ENCODE measurements at places on chromosomes 5 and 9.

DNA sequence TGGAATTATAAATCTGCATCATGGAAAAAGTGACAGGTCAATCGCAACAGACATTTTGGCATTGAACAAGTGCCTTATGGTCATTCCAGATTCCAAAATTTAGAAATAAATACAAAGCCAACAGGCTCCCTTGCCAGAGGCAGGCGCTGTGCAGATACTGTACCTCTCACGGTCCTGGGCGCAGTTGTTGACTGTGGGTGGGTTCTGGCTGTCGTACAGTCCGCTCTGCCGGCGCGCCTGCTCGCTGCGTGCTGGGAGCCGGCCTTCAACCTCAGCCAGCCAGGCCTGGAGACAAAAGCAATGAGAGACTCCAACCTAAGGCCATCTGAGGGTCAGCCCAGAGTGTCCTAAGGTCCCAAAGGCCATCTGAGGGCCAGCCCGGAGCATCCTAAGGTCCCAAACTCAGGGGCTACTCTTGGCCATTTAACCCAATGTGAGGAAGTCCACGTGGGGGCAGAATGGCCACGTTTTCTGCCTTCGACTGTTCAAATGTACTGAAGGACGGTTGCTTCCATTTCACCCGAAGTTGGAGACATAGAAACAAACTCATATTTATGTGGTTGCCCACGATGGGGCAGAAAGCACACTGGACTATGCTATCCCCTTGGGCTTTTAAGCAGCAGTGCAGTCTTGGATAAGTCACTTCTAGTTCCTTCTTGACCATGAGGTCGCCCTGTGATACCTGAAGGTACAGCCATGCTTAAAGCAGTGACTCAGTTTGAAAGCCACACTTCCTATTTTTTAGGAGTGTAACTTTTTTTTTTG lies 65.2 kb downstream of the USP20 start:
- DNase-seq = no peak

DNA sequence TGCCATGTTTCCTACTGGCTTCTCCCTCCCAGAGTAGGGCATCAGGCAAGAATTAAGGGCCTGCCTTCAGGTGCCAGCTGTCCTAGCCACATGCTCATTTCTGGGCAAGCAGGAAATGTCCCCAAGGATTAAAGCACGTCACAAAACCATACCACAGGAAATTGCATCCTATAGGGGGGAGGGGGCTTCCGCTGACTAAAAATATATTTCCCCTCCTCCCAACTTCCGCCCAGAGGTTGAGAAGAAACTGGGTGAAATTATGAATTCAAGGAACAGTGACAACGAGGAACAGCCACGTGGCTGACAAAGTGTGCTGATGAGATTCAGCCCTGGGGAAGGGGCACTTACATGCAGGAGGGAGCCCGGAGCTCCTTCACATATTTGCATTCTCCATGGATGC lies 4.1 kb downstream of the HBEGF start:
- no peak for DNase-seq

DNA sequence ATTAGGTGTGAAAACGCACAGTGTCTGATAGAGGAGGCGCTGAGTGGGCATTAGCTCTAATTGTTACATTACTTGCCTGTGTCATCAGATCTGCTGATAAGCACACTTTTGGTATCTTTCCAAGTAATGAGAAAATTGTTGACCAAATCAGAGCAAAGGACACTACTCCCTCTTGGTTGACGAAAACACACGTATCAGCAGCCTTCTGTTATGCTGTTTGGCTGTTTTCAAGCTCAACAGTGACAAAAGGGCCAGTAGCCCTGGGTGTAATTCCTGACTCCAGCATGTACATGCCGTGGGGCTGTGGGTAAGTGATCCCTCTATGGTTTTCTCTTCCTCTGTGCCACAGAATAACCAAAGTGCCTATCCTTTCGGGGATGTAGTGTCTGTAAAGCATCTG lies 151.4 kb downstream of the AUH start:
- DNase-seq = no peak

DNA sequence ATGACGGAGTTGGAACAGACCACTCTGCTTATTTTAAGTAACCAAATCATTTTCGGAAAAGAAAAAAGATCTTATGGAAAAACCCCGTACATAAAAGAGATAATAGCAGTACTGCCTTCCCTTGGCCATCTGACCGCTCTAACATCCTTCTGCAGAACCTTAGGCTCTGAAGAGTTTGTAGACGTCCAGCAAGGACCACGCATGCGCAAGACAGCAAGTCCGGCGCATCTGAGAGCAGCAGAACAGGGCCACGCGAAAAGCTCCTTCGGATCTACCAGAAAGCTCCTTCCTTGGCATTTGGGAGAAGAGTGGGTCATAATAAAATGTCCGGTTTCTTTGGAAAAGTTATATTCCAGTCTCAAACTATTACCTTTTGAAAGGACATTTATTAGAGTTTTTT lies 26.8 kb downstream of the PAX5 start:
- no peak for DNase-seq

GRCh38 chr9:108224716-108225115 lies 631.1 kb downstream of the ACTL7B start:
- DNase-seq = no peak

- DNase-seq = no peak
Observed at GRCh38 chr5:80615266-80615914, 39.1 kb upstream of the MSH3 start.

- no peak for DNase-seq
Observed at GRCh38 chr5:84602371-84602771, 217.7 kb upstream of the EDIL3 start.

DNA sequence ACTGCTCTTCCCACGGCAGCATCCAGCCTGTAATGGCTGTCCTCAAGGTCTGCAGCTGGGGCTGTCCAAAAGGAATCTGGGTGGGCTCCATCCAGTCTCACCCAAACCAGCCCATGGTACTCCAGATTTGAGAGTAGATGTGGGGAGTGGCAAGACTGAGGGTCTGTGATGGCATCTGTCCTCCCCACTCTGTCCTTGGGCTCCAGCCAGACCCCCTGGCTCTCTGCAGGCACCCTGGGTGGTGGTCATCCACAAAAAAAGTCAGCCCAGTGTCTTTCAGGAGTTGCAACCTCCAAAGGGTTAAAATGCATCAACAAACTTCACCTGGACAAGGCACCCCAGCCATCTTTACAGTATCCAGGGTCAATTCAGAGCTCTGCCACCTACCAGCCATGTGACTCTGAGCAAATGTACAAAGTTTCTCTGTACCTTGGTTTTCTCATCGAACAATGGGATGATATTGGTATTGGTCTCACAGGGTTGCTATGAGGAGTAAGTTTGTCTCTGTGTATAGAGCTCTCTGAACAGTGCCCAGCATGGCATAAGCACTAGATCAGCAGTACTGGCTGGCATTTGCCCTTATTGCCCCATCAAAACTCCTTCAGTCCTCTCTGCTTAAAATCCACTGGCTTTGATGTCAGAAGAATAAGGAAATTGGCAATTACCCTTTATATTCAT lies 7.3 kb upstream of the S1PR3 start:
- DNase-seq = no peak

GRCh38 chr9:82183181-82183860 lies 194.7 kb downstream of the SPATA31D1 start:
- no peak for DNase-seq

- DNase-seq = no peak
Observed at GRCh38 chr9:82367016-82367415, 378.4 kb downstream of the SPATA31D1 start.

DNA sequence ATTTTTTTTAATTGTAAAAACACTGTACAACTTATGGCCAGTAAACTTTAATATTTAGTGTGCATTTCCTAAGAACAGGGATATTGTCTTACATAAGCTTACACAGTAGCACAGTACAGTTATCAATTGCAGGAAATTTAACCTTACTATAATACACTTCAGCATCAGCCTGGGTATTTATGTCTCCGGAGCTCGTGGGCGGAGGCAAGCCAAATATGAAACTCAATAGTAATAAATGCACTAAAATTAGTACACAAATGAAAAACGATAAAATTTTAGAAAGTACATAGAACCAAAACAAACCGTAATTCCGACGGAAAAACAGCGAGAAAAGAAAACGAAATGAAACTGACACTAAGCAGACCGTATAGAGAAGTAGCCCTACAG lies 91.2 kb downstream of the ANXA2R start:
- no peak for DNase-seq

Data from COR-L47 (cell line).